ENCODE measurements at places on chromosomes 4 and X.

GRCh38 chr4:148089624-148090023 is 352.6 kb downstream of the NR3C2 start:
- DNase-seq = no peak

GRCh38 chr4:42487230-42487629 is 89.9 kb downstream of the SHISA3 start:
- no peak for DNase-seq

DNA sequence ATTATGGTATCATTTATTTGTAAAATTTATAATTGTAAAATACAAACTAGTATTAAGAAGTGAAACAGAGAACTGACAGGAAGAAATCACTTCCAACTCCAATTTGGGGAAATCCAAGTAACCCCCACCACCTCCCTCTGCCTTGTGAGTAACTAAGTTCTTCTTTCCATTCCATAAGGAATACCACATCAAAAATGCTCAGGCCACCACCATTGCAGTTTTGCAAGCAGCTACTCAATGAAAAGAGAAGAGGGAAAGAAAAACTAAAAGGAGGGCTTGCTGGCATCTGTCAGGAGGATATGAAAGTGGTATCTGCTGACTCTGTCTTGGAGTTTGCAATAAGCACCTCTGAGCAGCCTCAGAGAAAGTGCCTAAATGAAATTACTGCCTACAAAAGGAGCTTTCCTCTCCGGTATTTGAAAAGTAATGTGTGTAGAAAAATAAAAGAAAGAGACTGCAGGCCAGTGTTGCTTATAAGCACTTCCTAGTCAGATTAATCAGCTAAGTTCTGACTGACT is 228.7 kb downstream of the OPHN1 start:
- no peak for DNase-seq

DNA sequence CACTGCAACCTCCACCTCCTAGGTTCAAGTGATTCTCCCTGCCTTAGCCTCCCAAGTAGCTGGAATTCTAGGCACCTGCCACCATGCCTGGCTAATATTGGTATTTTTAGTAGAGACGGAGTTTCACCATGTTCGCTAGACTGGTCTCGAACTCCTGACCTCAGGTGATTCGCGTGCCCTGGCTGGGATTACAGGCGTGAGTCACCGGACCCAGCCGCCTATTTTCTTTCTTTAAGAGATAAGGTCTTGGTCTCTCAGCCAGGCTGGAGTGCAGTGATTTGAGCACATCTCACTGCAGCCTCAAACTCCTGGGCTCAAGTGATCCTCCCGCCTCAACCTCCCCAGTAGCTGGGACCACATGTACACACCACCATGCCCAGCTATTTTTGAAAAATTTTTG is 166.5 kb downstream of the DHRSX start:
- DNase-seq = no peak

- peak; percentile 32 for DNase-seq
Measured at GRCh38 chrX:10726647-10727046, 106.3 kb upstream of the MID1 start.

GRCh38 chr4:166688835-166689234 is 545.5 kb downstream of the SPOCK3 start:
- DNase-seq = no peak

GRCh38 chr4:45484740-45485139 is 639.1 kb downstream of the GABRG1 start:
- DNase-seq = no peak

- DNase-seq = no peak
Measured at GRCh38 chr4:40357738-40358137, 22.6 kb downstream of the CHRNA9 start.

DNA sequence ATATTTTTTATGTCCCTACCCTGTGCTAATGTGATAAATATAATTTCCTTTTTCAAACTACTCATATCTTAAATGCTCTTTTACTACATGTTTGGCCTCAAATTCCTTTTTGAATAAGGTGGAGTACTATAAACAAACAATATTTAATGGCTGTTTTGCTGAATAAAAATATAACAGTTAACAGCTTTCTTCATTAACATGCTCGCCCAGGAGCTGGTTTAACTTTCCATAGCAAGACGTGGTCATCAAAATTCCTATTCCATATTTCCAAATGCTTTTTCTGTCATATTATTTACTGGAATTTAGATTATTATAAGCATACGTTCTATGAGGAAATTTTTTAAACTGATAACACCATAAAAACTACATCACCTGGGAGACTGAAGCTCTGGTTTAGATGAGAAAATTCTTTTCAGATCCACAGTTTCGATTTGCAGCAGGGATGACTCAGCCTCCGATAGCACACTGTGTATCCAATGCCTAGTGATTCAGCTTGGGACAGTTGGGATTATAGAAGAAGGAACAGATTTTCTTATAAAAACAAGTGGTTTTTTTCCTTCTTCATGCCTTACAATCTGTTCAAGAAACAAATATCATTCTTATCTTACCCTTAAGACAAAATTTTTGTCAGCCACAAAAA is 129.1 kb downstream of the FBXO8 start:
- peak; percentile 9 for DNase-seq

GRCh38 chr4:104010722-104011121 is 290.9 kb upstream of the TACR3 start:
- DNase-seq = no peak

GRCh38 chr4:183264614-183265013 is 55.5 kb downstream of the CLDN22 start:
- DNase-seq = no peak

DNA sequence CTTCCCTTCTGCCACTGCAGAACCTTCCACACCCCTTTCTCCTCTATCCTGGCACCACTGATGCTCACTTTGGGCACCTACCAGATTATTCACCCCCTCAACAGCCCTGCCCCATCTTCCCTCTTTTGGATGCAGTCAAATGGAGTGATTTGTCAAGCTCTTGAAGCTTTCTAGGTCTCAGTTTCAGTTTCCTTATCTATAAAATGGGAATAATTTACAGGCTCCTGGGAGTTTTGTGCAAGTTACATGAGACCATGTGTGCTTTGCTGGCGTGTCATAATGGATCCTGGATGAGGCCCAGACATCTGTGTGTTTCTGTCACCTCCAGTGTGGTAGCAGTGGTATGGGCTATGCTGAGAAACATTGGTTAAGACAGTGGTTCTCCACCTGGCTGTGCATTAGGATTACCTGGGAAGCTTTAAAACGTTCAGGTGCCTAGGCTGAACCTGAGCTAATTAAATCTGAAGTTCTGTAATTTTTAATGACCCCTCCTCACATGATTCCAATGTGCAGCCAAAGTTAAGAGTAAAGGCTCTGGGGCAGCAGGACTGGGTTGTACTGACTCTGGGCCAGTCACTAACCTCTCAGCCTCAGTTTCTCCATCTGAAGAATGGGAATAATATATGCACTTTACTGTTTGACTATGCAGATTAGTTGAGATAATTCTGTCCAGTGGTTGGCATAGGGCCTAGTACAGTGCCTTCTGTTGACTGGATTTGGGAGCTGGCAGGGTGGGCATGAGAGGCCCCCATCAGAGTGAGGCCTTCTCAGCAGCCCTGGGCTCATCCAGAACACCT is 6.8 kb upstream of the MGST2 start:
- no peak for DNase-seq

DNA sequence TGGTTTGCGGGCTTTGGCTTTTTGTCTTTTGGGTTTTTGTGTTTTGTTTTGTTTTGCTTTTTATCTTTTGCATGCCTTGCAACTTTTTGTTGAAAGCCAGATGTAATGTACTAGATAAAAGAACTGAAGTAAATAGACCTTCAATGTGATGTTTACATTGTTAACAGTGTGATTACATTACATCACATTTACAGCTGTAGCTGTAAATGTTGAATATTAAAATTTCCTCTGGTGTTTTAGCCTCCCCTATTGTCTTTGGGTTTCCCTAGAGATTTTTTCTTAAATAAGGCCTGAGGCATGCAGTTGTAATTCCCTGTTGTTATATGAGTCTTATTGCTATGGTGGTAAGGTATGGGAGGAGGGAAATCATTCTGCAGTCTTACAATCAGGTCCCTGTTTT is 275.0 kb downstream of the PARM1 start:
- DNase-seq = no peak

- DNase-seq = peak; percentile 22
Measured at GRCh38 chr4:25358515-25359275, 18.4 kb upstream of the ANAPC4 start.

DNA sequence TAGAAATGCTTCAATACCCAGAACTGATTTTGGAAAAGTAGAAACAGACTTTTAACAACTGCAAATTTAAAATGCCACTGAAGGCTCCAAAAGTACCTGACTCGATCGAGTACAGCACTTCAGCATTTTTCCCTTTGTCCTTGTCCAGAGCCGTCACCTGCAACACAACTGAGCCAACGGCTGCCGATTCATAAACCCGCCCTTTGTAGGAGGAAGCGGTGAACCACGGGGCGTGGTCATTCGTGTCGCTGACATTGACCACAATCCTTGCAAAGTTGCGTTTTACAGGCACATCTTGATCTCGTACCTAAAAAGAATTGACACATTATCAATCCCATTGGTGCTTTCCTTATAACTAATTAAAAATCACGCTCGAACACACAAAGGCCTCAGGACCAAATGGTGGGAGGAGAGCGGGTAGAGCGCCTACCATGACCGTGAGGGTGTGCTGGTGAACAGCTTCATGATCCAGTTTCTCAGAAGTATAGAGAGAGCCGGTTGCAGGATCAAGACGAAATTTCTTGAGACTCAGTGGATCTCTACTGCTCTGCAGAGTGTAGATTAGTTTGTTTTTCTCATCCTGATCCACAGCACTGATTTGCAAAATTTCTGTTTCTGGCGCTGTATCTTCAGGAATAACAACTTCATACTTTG is 72.8 kb upstream of the MTNR1A start:
- DNase-seq = no peak

- DNase-seq = no peak
Measured at GRCh38 chr4:184932343-184932742, 85.9 kb upstream of the HELT start.

- no peak for DNase-seq
Measured at GRCh38 chrX:68550193-68550592, 51.3 kb downstream of the YIPF6 start.

- DNase-seq = no peak
Measured at GRCh38 chr4:94929696-94930095, 171.9 kb downstream of the BMPR1B start.

DNA sequence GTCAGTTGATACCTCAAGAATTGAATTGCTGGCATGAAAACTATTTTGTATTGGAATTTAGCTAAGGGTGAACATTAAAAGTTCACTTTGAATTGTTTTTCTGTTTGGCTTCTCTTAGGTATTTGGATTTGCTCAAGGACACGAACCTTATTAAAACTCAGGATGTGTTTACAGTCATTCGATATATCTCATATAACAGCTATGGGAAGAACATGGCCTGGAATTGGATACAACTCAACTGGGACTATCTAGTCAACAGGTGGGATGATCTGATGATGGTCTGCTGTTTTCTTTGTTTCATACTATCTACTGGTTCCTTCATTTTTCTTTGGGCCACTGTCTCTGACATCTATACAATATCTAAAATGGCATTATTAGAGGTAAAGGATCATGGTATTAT is 69.7 kb downstream of the PITX2 start:
- no peak for DNase-seq

DNA sequence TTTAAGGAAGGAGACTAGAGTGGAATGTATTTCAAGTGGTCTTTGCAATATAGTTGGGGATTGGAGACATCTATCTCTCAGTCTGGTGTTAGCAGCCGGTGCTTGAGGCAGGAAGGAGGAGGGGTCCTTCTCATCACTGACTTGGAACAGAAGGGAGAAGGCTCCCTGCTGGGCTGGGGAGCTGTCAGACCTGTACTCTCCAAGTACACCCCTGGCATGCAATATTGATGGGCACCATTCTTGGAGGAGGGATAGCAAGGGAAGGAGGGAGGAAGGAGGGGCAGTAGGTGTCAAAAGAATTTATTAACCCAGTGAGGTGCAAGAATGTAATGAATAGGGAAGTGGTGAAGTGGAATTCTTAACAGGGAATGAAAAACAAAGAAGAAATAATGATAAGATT is 338.8 kb downstream of the UNC5C start:
- no peak for DNase-seq

DNA sequence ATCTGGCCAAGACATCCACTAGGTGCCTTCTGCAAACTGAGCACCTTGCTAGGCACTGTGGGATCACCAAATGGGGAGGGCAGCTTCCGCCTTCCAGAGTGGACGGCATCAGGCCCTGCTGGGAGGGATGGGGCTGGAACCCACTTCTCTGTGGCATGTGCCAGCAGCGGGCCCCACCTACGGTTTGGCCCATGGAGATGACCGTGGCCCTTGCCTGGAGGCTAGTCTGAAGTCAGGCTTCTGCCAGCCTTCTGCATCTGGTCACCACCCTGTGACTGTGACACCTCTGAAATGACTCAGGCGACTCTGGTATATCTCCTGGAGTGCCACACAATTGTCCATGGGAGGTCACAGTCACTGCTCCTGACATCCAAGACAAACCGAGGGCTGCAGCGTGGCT is 7.2 kb downstream of the SSR4 start:
- no peak for DNase-seq

DNA sequence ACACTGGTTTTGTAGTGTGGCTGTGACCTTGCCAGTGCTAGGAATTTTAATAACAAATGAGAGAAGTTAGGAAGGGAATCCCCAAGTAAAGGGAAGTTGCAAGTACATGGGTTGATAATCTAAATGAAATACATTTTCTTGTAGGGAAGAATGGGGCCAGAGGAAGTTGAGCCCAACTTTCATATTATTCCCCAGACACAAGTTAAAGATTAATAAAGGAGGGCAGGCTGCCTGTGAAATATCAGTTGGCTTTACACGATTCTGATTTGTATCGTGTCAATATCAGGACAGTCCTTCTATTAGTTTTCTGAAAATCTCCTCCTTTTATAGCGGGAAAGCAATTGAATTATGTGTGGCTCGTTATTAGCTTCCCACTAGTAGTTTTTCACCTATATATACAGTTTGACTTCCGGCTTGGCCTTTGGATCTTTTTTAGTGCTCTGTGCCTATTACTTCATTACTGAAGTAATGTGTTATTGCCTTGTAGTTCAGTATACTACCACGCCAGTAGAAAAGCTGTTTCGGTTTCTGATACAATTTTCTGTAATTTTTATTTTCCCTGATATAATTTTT is 1.7 kb downstream of the PDLIM5 start:
- no peak for DNase-seq

GRCh38 chrX:34058005-34058404 is 74.1 kb downstream of the FAM47A start:
- DNase-seq = no peak

GRCh38 chr4:16461362-16461761 is 235.1 kb upstream of the TAPT1 start:
- no peak for DNase-seq

GRCh38 chrX:70525733-70526132 is 81.1 kb downstream of the DLG3 start:
- DNase-seq = no peak

DNA sequence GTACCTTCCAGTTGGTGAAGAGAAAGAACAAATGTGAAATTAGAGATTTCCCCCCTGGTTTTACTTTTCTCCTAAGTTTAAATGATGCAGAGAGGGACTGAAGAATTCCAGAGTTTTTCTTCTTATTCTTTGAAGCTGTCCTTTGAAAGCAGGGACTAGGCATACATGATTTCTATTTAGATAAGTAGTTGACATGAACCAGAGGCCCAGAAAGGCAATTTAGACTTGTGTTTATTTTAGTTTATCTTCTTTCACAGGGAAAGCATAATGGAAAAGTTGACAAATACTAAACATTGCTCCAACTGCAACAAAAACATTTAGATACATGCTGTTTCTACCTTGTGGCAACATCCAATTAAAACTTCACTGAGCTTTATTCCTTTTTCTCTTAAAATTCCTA is 32.0 kb downstream of the PTPN13 start:
- no peak for DNase-seq

GRCh38 chr4:519885-520682 is 21.1 kb downstream of the PIGG start:
- DNase-seq = no peak

- DNase-seq = no peak
Measured at GRCh38 chr4:99868126-99868596, 26.1 kb downstream of the LAMTOR3 start.

Measured in epithelial cell of proximal tubule (primary cell).